GM23248 (cell line): ENCODE measurements at places on chromosomes 4 and X.

DNA sequence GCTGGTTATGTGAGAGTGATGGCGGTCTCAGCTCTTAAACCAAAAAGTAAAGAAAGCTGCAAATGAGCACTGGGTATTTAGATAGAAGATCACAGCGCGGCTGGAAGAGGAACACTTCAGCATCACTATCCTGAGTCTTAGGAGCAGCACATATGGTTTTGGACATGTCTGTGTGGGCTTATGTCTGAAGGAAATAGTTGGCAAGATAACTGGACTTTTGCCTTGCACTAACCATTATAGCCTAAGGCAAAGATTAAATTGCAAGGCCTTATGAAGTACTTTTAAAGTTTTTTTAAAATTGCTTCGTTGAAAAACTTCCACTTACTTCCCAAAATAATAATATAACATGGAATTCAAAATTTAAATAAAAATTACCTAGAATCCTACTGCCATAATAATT, 4.6 kb upstream of the RAB9A start:
- no peaks in the 10 kb centered on the region for H3K36me3 ChIP-seq
- no peak for DNase-seq
- no peak overlapping the region for H3K27ac ChIP-seq
- H3K27me3 ChIP-seq = no peaks in the 10 kb centered on the region
- peaks cover 9% of the 10 kb centered on the region for H3K4me1 ChIP-seq

- peaks cover 16% of the 10 kb centered on the region for H3K27me3 ChIP-seq
- H3K4me1 ChIP-seq = no peaks in the 10 kb centered on the region
- no peak for DNase-seq
- no peak overlapping the region for H3K27ac ChIP-seq
These were observed 9.9 kb downstream of the CRMP1 start for GRCh38 chr4:5882947-5883346.

GRCh38 chrX:79176028-79176427, 31.5 kb downstream of the GPR174 start:
- no peak overlapping the region for H3K4me3 ChIP-seq
- no peak overlapping the region for H3K27ac ChIP-seq
- DNase-seq = no peak
- no peaks in the 10 kb centered on the region for H3K27me3 ChIP-seq

DNA sequence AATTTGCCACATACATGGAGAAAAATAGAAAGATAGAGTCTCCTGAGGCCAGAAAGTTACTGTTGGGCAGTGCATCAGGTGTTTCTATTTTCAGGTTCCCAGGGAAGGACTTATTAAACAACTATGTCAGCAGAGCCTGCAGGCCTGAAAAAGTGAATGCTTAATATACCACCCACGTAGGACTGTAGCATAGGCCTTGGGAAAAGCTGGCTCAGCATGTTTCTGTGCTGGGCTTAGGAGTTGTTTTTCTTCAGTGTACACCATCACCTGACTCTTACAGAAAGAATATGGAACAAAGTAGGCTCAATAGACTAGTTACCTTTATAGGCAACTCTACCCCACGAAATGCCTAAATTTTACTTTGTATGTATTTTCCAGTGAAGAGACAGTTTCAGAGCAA, 1385.9 kb downstream of the FAM133A start:
- no peak overlapping the region for H3K4me3 ChIP-seq
- H3K27me3 ChIP-seq = no peaks in the 10 kb centered on the region
- no peaks in the 10 kb centered on the region for H3K36me3 ChIP-seq
- DNase-seq = peak; percentile 18

DNA sequence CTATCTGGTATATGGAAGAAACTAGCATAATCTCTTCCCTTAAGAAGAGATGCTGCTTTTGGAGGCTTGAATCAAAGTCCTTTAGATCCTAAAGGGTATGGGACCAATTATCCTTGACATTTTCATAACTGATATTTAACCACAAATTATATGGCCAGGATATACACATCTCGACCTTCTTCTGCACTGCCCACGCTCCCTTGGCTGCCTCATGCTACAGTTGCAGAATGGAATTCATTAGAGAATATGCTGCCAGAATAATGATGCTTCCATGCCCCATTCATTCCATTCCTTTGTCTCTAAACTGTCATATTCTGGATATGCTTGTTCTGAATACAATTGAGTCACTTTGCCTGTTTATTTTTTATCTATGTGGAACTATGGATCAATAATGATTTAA, 157.1 kb upstream of the PACRGL start:
- H3K4me1 ChIP-seq = peaks cover 9% of the 10 kb centered on the region
- no peaks in the 10 kb centered on the region for H3K27me3 ChIP-seq
- peak; percentile 55 for DNase-seq
- H3K36me3 ChIP-seq = peaks cover 16% of the 10 kb centered on the region; the same call in 1 of the 2 replicates
- no peak overlapping the region for H3K27ac ChIP-seq
- H3K4me3 ChIP-seq = no peak overlapping the region

DNA sequence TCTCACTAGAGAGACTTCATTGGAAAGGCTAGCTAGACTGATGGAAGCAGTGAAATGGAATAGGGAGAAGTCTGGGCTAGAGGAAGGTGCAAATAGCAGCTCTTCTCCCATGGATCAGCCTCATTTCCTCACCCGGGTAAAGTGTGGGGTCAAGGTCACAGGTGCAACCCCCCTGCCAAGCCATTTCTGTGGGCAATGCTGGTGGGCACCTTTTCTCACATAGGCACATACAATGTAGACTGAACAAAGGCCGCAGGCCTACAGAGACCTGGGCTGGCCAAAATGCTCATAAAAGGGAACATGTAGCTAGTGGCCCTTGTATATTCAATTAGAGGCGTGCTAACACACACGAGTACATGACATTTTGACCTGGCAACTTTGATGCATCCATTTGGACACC, 71.5 kb upstream of the EFNB1 start:
- no peaks in the 10 kb centered on the region for H3K27me3 ChIP-seq
- DNase-seq = no peak
- no peak overlapping the region for H3K4me3 ChIP-seq
- no peaks in the 10 kb centered on the region for H3K4me1 ChIP-seq

DNA sequence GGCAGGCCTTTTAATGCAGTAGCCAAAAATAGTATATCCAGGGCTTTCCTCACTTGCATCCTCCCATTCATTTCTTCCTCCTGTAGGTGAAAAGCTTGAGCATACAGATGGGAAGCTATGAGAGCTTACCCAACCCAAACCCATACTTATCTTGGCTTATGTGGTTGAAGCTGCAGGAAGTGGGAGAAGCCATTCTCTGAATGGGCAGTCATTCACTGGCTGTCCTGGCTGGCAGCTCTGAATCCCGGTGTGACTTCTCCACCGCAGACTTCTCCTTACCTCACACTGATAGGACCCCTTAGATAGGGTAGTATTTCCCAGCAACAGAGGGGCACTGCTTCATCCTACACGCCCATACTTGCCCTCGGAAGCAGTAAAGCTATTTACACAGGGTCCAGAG, 125.4 kb downstream of the AMMECR1 start:
- H3K27ac ChIP-seq = no peak overlapping the region
- no peaks in the 10 kb centered on the region for H3K27me3 ChIP-seq
- H3K4me1 ChIP-seq = no peaks in the 10 kb centered on the region
- H3K36me3 ChIP-seq = peaks cover 6% of the 10 kb centered on the region; the same call in 1 of the 2 replicates

DNA sequence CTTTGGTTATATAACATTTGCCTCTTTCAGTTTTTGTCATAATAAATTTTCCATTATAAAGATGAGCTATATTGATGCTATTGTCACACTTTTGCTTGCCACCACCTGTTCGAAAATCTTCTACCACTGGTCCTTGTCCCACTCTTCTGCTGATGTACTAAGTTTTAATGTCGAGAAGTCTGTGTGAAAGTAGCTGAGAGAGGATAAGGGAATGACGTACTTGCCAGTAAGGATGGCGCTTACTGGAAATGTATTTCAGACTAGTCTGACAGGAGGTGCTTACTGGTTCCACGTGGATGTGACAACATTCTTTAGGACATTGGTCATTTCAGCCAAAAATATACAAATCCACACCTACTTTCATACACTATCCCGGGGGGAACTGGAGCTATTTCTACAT, 132.7 kb upstream of the NR3C2 start:
- H3K4me1 ChIP-seq = no peaks in the 10 kb centered on the region
- DNase-seq = no peak
- H3K36me3 ChIP-seq = no peaks in the 10 kb centered on the region
- no peaks in the 10 kb centered on the region for H3K27me3 ChIP-seq

- H3K4me3 ChIP-seq = no peak overlapping the region
- H3K4me1 ChIP-seq = no peaks in the 10 kb centered on the region
These were observed 63.0 kb upstream of the RBPJ start for GRCh38 chr4:26257850-26258249.

DNA sequence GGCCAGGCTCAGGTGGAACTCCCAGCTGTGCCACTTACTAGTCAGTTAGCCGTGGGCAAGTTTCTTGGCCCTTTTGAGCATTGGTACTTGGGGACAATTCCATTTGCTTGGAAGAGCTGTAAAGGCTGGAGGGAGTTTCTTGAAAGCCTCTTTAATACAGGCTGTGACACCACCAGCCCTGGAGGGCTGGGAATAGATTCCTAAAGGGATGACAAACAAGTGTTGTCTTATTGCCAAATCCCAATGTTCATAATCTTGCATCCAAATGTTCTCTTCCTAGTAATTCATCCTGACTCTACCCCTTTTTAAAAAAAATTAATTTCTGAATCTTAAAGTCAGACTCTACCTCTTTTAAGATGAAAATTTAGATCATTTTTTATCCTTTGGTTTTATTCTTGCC, 14.6 kb upstream of the MED28 start:
- peak; percentile 41 for DNase-seq
- H3K4me3 ChIP-seq = no peak overlapping the region
- no peak overlapping the region for H3K27ac ChIP-seq
- H3K36me3 ChIP-seq = peaks cover 20% of the 10 kb centered on the region
- no peaks in the 10 kb centered on the region for H3K27me3 ChIP-seq
